Body of pancreas (tissue), 4 donors: ENCODE measurements at places on chromosomes 4 and X. TPM values are rescaled to one million over a fixed set of nuclear protein-coding genes. Genes with fewer than 3 reads are reported as not detected.

DNA sequence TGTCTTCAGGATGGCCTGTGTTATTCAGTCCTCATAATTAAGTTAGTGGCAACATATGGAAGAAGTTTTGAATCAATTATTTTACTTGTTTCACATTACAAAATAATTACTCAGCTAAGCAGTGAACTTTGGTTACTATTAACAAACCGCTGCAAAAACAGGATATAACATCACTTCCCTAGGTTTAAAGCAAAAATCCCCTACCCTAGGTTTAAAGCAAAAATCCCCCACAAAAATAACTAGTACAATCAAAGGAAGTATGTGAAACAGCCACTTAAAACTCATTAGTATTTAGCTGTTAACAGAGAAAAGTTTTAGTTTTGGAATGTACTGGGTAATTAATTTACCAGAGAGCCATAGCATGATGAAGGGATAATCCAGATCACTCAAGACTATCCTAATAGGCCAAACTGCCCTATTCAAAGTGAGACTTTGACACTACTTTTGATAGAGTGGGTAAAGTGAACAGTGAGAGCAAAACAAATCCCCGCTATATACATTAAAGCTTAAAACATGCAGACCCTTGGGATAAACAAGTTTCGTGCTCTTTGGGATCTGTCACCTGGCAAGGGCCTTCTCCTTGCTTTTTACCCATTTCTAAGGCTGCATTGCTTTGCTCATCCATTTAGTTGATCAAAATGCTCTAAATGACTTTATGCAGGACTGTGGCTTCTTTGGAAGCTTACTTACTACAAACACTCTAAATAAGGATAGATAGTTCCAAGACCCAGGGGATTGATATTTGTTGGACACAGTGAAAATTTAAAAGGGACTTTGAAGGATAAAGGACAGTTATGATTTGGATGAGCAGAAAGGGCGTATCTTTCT is 36.4 kb upstream of the GPR174 start:
- no peak for DNase-seq

- DNase-seq = no peak
Measured at GRCh38 chrX:55715847-55716246, 1.7 kb upstream of the RRAGB start.

DNA sequence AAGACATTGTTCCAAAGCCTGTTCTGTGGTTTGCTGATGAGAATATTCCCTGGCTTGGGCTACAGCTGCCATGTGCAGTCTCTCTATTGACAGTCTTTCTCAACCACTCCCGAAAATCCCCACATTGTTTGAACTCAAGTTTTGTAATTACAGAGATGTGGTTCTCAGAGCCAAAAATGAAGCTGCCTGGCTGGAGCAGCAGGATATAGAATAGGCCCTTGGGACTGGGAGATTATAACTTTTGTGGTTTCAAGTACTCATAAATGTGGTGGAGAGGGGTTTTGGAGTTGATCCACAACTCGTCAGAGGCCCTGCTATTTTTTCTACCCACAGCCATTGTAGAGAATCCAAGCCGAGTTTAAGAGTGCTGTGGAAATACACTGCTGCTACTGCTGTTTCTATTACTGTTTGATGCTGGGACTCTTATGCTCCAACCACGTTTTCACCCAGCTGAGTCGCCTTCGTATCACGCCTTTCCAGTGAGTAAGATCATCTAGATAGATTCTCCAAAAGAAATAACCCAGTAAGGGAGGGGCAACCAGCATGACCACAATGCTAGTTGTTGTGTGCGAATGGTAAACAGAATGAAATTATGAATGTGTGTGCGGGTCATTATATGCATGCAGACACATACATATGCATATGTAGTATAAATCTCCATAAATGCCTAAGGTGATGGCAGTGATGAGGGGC is 57.1 kb upstream of the ATXN3L start:
- DNase-seq = no peak

The BTC gene
- total RNA-seq = 3.6 TPM
